ENCODE measurements at places on chromosomes 13 and 19. TPM values are rescaled to one million over a fixed set of nuclear protein-coding genes. Genes with fewer than 3 reads are reported as not detected.

GRCh38 chr19:11479090-11479897 lies 1.6 kb downstream of the ELAVL3 start:
- DNase-seq = no peak

SIGLEC12 gene
- not detected for total RNA-seq

MBD3L3 gene
- not detected for total RNA-seq

ZNF835 gene
- 7.3 TPM for total RNA-seq

Data from naive thymus-derived CD8-positive, alpha-beta T cell (primary cell).